ENCODE measurements at places on chromosomes 16 and 17.

DNA sequence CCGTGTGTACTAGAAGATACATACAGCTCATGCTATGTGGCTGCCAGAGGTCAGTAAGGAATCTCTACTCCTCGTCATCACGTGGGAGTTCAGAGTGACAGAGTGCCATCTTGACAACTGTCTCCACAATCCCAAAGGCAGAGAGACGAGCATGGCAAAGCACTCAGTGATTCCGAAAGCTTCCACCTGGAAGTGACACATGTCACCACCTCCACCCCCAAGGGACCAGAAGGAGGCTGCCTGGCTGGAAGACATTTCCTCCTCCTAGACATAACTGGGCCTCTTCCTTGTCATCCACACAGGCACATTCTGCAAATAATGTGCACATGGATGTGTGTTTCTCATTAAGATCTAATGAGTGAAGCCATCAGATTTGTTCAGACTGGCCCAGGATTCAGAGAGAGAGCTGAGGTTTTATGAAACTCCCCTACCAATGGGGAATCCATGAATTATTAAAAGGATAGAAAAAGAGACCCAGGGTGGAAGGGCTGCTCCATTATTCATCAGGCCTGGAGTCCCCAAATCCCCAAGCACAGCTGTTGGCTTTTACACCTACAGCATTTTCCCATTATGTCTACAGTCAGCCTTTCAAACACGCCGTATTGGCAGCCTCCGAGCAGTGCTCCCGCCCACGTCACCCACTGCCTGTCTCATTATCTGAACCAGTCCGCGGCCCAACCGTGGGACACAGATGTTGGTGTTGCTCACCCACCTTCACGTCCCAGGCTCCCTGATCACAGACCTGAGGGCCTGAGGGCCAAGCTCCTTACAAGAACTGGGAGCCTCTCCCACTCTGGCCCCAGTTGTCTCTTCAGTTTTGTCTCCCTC, 3.3 kb upstream of the CACNG5 start:
- no peak for DNase-seq

DNA sequence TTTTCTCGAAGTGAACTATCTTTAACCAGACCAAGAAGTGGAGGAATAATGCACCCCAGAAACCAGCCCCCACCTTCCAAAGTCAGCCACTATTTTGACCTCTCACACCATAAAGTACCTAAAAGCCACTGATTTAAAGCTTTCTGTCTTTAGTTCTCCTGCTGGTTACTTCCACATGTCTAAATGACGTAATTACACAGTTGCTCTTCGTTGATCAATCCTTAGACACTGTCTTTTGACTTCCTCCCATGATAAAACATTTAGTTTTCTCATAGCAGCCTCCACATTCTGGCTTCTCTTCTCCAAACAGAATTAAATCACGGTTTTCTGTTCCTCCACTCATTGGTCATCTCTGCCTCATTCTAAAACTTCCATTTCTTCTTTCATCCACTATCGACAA, 294.4 kb upstream of the N4BP1 start:
- no peak for DNase-seq

GRCh38 chr16:69413045-69413664, 11.3 kb upstream of the CYB5B start:
- DNase-seq = no peak

GRCh38 chr16:6926341-6926740, 406.3 kb upstream of the RBFOX1 start:
- no peak for DNase-seq

- DNase-seq = no peak
Measured at GRCh38 chr16:79823639-79824038, 223.1 kb upstream of the MAF start.

GRCh38 chr16:54140057-54140787, 146.4 kb downstream of the IRX3 start:
- no peak for DNase-seq

DNA sequence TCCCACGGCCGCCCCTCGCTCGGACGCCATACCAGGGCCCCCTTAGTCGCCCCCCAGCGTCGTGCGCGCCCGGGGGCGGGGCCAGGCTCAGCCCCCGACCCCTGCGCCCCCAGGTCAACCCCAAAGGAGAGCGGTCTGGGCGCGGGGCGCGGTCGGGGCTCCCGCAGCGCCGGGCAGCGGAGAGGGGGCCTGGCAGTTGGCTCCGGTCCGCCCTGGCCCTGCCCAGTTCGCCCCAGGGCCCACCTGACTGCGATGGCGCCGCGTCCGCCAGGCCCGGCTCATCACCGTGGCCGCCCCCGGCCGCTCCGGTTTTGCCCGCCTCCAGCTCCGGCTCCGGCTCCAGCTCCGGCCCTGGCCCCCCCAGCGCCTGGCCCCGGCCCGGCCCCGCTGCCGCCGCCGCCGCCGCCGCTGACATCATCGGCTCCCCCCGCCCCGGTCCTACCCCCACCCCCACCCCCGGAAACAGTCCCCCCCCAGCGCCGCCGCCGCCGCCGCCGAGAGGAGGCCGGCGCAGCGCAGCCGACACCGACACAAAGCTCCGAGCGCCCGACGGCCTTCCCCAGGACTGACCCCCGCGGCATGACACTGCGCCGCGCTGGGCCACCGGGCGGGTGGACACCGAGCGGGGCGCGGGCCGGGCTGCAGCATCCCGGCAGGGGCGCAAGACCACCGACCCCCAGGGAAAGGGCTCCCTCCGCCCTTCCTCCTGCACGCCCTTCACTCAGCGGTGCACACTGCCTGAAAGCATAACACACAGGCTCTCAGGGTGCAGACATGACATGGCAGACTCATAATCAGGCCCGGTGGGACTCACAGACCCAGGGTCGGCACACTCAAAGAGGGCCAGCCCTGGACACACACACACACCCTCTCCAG, at the start of gene ZBTB4:
ZBTB4 (minus strand) TSS at position 419 of the 876 bp plus-strand sequence. CDS start 12,830 bp downstream, outside the sequence.
- DNase-seq = no peak

DNA sequence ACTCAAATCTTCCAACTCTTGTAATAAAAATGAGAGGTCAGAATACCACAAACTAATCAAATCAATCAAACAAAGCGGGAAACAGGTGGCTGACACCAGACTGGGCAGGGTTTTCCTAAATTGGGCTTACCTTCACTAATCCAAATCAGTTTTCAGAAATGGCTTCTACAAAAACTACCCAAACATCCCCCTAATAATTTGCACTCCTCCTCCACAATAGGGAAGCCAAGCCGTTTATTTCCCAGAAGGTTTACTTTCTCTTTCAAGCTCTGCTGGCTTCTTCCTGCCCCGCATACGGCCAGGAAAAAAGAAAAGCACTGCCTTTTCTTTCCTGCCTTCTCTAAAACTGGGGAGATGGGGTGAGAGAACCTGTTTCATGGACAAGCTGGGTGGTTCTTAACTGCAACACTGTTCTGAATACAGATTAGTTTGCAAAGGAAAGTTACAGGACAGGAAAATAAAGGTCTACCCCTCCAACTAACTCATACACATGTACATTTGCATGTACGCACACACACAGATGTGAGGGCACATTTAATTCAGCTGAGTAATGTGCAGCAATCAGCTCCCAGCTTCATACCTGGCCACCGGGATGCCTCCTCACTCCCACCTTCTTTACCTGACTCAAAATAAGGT, 9.2 kb downstream of the STAT3 start:
- DNase-seq = no peak

GRCh38 chr17:73823684-73824083, 179.4 kb upstream of the SDK2 start:
- no peak for DNase-seq

- no peak for DNase-seq
Measured at GRCh38 chr16:56965149-56966092, 3.7 kb downstream of the CETP start.

Data from DMS 273 treated with DMSO at 0.1 percent for 48 hours (cell line).